ENCODE measurements at places on chromosomes 3 and 15.

DNA sequence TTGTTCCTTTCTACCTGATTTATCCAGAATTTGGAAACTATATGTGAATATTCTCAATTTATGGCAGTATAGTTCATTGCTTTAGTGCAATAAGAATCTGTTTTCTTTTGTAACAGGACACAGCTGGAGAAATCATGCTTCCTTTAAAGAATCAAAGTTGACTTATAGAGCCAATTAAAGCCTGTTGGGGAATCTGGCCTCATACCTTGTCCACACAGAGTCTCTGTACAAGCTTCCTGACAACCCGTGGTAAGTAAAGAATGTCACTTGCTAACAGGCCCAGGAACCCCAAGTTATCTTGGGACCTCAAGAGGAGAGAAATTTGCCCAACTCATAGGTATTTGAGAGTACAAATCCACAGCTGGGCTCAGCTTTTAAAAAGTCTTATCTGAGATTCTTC is 10.2 kb downstream of the ZNF445 start:
- no peak for DNase-seq

DNA sequence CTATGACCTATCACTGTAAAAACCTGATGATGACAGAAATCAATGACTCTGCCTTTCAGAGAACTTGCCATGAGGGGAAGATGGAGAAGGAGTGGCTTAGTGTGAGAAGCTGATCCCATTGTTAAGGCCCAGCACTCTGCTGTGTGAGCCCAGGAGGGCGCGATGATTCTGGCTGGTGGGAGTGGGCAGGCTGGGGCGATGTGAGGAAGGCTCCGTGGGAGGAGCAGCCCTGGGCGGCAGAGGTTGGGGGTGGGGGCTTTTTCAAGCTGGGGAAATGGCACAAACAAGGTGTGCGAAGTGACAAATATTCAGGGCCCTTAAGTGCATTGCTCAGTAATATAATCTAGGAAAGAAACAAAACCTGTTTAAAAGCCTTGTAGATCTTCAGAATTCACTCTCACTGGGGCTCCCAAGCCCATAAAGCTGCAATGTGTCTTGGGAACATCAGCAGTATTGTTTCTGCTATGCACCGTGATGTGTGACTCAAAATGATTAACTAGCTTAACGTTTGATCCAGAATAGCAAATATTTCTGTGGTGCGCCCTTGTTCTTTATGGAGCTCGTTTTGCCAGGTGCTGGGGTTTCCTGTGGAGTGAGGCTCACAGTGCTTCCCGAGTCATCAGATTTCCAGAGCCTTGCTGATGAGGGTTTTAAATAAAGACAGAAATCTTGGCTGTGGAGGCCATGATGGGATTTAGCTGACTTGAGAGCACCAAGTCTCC is 141.0 kb downstream of the CHDH start:
- DNase-seq: no peak

DNA sequence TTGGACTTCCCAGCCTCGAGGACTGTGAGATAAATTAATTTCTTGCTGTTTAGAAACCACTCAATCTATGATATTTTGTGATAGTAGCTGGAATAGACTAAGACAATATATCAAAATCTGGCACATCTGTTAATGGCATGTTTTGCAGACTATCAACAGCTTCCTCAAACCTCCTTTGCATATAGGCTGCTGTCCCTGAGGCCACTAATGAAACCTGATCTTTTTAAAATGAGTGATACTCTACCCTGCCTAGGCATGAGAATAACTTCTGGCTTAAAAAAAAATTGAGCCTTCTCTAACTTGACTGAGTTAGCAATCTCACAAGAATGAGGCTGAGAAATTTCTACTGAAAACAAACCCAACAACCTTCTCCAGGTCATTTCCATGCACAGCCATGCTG is 176.0 kb upstream of the CRBN start:
- DNase-seq: no peak

GRCh38 chr15:29835301-29835700 is 13.0 kb upstream of the TJP1 start:
- DNase-seq: no peak

DNA sequence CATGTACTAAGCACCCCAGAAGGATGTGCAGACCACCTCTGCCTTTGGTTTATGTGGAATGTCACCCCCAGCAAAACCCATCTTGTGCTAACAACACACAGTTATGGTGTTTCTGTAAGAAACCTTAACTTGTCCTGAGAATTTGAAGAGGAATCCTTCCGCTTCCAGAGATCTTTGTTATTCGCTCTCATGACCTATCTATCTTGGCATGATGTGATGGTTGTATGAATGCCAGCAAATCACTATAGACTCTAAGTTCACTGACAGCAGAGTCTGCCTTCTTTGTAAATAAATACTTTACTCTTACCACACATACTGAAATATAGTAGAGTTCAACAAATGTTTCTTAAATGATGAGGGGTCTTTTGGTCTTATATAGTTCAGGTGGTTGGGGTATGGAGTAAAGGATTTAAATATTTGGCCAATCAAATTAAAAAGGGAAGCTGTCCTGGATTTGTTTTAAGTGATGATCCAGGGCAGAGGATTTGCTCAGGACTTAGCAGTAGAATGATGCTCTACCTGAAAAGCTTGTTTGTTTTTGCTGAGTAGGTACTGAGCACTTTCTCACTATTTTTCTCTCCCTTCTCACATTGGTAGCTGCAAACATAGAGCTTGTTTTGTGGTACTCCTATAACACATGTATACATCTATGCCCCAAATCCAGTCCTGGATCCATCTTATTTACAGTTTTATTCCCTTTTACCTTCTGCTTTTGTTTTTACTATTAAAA is 27.9 kb upstream of the RTP1 start:
- DNase-seq: no peak

GRCh38 chr3:10438902-10439610 is 66.3 kb downstream of the ATP2B2 start:
- DNase-seq: no peak

DNA sequence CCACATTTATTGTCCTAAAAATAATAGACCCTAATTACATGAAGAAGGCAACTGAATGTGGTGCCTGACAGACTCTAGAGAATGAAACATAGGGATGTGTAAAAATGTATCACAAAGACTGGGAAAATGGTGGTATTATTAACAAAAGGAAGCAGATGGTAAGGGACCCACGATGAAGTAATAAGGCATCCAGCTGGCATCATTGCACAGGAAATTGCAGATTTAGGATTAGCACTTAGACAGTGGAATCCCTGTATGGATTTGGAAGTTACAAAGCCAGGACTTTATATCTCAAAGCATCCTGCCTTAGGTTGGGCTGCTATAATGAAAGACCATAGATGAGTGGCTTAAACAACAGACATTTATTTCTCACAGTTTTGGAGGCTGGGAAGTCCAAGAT is 104.3 kb downstream of the PPM1L start:
- DNase-seq: no peak

DNA sequence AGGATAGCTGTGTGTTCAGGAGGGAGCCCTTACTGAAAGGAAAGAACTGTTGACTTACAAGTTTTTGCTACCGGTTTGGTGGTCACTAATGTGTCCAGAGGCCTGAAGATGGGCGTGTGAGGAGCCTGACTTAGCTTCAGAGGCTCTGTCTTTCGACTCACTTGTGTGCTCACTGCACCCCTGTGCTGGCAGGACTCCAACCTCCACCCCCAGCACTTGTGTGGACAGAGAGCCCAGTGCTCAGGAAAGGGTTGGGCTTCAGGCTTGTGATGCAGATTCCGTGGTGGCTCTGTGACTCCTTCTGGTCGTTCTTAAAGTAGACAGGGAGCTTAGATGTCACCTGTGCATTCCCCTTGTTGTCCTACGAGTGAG is 100.9 kb downstream of the PGPEP1L start:
- DNase-seq: no peak

DNA sequence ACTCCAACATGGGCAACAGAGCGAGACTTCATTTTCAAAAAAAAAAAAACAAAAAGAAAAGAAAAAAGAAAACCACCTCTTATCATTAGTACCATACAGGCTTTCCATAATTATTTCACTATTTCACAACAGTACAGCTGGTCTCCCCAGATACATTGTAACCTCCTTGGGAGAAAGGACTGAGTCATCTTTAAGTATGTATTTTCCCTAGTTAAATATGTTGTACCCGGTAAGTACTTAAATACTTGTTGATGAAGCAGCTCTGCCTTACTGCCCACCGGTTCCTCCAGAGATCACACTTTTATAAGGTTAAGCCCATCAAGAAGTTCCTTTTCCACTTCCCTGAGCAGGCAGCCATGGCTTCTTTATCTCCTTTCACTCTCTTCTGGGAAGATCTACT is 789.5 kb upstream of the CFAP20DC start:
- no peak for DNase-seq

GRCh38 chr15:32941823-32942222 is 224.0 kb downstream of the GREM1 start:
- DNase-seq: no peak

- no peak for DNase-seq
Measured at GRCh38 chr3:121648219-121648958, 12.3 kb downstream of the HCLS1 start.

DNA sequence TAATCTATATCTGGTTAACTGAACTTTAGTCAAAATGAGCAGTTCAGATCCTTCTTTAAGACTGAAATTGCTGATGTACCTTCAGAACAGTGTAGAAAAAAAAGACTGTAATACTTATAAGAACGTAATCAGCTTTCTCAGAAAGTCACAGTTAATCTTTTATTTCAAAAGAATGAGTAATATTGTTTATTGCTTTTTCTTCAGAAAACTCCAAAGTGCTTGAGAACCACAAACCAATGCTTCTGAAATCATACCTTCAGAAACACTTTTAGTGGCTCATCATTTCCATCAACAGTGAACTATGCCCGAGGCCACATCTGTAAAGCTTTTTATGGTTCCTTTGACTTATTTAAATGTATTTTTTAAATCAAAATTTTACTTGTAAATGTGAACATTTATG is 33.3 kb upstream of the CLASP2 start:
- no peak for DNase-seq

GRCh38 chr15:62402687-62403086 is 237.6 kb upstream of the C2CD4B start:
- no peak for DNase-seq

GRCh38 chr3:25355998-25356397 is 72.1 kb upstream of the RARB start:
- DNase-seq: no peak

DNA sequence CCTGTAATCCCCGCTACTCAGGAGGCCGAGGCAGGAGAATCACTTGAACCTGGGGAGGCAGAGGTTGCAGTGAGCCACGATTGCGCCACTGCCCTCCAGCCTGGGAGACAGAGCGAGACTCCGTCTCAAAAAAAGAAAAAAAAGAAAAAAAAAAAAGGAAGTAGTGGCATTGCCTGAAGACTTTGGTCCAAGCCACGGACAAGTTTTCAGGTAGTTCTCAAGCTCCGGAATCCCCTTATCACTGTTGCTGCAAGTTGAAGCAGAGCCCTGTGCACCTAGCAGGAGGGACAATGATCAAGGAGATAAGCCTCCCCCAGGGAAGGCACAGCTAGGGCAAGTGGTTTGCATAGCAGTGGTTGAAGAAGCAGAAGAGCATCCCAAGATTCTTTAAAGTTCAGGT is 97.6 kb downstream of the MEX3B start:
- DNase-seq: no peak

Measured in GM12891 (cell line).